ENCODE measurements at places on chromosomes 1 and 21.

DNA sequence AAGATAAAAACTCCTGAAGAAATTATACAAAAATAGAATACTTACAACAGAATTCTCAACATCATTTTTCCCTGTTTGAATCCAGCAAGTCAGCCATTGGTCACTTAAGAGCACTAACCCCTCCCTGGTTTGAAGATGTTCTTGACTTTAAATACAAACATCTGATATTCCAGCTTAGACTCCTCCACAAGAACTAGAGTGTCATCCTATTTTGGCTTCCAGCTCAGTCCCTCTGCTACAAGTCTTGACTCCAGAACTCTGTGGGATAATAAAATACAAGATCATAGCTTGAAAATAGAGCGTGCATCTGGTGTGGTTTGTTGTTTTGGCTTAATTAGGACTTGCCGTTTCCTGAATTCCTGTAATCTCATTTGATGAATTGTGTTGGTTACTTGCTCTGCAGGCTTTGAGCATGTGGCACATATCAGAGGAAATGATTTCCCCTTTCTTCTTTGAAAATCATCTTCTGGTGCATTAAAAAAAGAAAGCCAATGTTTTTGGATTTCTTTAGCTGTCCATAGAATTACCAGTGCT lies 63.7 kb upstream of the DPT start:
- no peak for DNase-seq

- DNase-seq: no peak
Measured at GRCh38 chr1:207962716-207963426, 51.9 kb upstream of the CD34 start.

DNA sequence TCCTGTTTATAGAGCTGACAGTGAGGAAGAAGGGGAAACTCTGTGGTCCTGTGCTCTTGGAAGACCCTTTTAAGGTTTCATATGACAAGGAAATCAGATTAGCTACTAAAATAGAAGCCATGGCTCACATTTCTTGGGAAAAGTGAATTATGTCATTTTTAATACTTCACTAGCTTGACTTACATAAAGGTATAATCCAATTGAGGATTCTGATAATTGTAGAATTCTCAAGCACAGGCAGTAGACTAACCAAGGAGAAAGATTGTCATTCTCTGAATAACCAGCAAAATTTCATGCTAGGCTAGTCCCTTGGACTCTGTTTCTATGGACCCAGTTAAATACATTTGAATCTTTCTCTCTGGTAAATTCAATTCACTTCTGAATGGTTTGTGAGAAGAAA lies 613.0 kb upstream of the BEND5 start:
- DNase-seq: no peak

DNA sequence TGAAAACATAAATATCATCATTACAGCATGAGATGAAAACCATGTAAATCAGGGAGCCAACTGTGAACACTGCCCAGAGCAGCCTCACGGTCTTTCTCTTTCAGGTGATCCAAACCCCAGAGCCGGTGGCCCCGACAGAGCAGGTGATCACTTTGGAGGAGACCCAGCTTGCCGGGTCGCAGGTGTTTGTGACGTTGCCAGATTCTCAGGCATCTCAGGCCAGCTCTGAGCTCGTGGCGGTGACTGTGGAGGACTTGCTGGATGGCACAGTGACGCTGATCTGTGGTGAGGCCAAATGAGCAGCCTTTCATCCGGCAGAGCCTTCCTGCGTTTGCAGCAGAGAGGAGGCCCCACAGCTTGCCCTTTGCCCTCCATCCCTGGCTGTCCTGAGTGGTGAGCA lies 37.2 kb upstream of the EPHA8 start:
- no peak for DNase-seq

GRCh38 chr1:215160351-215160750 lies 77.8 kb downstream of the KCNK2 start:
- DNase-seq: no peak

DNA sequence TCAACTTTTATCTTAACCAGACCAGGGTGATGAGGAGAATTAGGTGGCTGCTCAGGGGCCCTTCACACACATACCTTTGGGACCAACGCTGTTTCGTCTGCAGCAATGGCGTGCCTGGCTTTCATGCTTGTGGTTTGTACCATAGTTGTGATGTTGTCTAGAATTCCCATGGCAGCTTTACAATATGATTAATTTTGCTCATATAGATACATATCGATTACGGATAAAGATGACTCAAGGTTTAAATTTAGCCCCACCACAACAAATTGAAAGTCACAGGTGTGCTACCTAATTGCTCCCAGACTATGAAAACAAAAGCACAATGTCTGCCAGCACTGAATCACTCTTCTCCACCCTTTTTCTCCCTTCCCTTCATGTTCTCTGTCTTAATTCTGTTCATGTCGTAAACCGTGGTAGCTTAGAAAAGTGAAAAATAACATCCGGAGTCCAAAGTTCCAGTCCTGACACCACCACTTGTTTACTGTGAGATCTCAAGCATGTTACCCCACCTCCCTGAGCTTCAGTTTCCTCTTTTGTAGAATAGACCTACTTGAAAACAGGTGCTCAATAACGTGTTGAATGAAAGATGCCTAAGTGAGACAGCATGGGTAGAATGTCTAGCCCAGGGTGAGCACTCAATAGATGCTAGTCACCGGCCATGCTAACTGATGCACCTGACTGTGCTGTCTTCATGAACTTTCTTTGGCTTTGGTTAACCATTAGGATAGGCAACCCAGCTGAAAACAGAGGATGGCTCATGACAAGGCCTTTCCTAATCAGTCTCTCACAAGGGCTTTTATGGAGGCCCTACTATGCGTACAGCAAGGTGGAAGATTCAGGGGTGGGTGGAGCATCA lies 22.1 kb upstream of the JUN start:
- DNase-seq: no peak

DNA sequence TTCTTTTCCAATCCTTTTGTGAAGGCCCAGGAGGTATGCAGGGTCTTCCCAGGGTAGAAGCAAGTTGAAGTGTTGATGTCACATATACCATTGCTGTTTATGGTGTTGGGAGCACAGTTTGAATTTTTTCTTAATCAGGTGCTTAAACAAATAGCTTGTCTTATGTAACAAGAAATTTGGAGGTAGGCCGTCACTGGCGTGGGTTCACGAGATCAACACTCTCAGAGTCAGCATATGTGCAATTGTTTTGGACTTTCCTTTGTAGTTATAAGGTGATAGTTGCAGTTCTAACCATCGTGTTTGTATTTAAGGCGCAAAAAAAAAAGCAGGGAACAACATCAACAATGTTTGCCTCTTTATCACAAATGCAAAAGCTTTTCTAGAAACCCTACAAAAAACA lies 13.3 kb downstream of the FNBP1L start:
- no peak for DNase-seq

DNA sequence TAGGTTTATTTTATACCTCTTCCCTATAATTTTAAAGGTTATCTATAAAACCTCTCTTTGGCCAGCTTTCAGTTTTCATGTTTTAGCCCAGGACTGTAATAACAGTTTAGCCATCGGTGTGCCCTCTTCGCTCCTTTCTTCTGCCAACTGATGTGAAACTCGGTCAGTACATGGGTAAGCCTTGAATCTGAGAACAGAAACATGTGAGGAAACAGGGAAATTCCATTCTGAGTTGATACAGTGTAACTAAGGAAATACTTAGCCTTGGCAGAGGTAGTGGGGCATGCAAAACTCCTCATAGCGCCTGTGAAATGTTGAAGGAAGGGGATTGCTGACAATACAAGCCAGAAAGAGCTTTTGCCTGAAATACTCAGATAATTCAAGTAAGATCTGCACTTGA lies 465.2 kb downstream of the NCAM2 start:
- no peak for DNase-seq

GRCh38 chr1:234617986-234618736 lies 8.2 kb upstream of the IRF2BP2 start:
- no peak for DNase-seq

Data from AG04450 (cell line).